CD8-positive, alpha-beta memory T cell (primary cell): ENCODE measurements at places on chromosomes 5 and 9.

- no peaks in the 10 kb centered on the region for H3K27me3 ChIP-seq
- H3K4me1 ChIP-seq, result no peaks in the 10 kb centered on the region
- no peak for DNase-seq
These were observed 80.8 kb upstream of the OSMR start for GRCh38 chr5:38764937-38765391.

GRCh38 chr5:7816535-7816901 is 34.4 kb downstream of the CFAP90 start:
- H3K4me3 ChIP-seq, result no peak overlapping the region
- H3K27me3 ChIP-seq, result peaks cover 4% of the 10 kb centered on the region
- no peak overlapping the region for H3K27ac ChIP-seq
- H3K4me1 ChIP-seq, result no peaks in the 10 kb centered on the region

DNA sequence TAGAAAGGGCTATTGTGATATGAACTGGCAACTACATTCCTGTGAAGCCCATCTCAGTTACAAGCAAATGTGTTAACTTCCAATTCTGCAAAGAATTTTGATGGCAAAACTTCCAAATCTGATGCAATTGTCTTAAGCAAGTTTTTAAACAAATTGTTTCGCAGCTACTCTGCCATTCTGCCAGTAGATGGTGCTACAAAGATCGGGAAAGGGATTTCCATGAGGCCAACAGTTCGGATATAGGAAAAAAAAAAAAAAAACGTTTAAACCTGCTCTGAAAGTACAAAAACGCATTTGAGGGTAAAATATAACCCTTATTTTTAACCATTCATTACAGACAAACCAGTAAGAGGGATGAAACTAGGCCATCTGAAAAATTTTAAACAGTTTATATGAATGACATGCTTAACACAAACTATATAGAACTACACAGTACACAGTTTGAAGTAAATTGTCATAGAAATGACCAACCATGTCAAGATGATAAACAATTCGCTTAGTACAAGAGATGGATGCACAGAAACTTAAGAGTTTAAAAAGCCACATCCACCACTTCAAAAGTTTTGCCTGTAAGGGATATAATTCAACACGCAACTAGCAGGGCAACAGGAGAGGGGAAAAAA is 2.2 kb downstream of the HNRNPA0 start:
- H3K36me3 ChIP-seq, result peaks cover 9% of the 10 kb centered on the region
- no peaks in the 10 kb centered on the region for H3K27me3 ChIP-seq
- peak overlapping the region; percentile 100 for H3K27ac ChIP-seq
- no peak for DNase-seq

DNA sequence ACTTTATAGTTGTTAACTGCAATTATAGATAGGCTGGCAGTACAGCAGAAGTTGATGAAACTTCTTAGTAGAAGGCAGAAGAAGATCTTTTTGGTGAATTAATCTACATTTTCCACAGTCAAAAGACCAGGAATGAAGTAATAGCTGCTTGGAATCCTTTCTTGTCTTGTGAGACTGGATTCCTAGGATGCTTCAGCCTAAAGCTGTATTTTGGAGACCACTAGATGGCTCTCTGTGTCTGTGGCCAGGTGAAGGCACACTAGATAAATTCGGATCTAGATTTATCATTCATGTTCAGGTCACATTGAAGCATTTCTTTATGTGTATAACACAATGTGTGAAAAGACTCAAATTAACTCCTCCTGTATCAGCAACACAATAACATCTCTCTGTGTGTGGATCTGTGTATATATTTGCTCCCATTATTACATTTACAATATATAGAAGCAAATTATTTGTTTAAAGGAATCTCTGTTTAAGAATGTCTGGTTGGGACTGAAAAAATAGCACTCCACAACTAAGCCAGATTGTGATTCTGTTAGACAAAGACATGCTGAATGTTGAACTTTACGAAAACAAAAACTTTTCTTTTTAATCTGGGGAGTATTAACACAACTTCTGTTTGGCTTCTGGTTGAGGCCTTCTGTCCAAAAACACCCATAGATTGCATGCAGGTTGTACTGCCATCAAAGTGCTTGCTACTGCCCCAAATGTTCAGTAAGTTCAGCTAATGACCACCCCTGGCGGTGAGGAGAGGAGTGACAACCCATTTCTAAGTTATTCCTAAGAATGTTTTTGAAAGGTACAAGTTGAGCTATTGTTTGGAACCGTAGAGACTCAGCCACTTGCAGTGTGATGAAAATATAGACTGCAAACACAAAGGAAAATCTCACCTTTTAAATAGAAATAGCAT is 10.6 kb downstream of the GRIN3A start:
- H3K27me3 ChIP-seq, result no peaks in the 10 kb centered on the region
- DNase-seq, result no peak
- H3K4me3 ChIP-seq, result no peak overlapping the region
- H3K27ac ChIP-seq, result no peak overlapping the region
- H3K36me3 ChIP-seq, result no peaks in the 10 kb centered on the region

- H3K4me1 ChIP-seq, result no peaks in the 10 kb centered on the region
- no peak overlapping the region for H3K4me3 ChIP-seq
- H3K27me3 ChIP-seq, result peaks cover 4% of the 10 kb centered on the region
- no peaks in the 10 kb centered on the region for H3K36me3 ChIP-seq
- peak; percentile 41 for DNase-seq
These were observed 35.1 kb upstream of the ORM1 start for GRCh38 chr9:114287763-114288192.

- H3K4me1 ChIP-seq, result no peaks in the 10 kb centered on the region
- DNase-seq, result no peak
- H3K4me3 ChIP-seq, result no peak overlapping the region
- H3K36me3 ChIP-seq, result no peaks in the 10 kb centered on the region
- H3K27me3 ChIP-seq, result no peaks in the 10 kb centered on the region
These were observed 233.3 kb upstream of the TAS2R1 start for GRCh38 chr5:9863486-9863885.

DNA sequence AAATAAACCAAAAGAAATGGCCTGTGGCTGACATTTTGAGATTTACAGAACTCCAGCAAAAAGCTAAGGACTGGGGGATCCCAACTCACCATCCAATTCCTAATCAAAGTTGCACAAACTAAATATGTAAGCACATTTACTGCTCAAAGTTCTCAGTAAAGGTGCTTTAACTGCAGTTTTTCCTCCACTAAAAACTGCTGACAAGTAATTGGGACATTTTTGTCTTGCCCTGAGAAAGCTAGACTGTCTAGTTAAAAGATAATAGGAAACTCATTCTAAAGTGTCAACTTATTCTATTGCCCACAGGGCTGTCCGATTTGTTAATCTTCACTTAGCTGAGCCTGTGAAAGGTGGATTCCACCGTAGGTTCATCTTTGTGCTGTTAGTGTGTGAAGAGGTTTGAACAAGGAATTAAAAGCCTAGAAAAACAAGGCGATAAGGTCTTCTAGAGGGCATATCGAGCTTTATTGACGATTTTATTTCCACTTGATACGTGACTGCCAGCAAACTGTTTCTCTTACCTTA is 1.0 kb downstream of the DOCK8 start:
- H3K27me3 ChIP-seq, result no peaks in the 10 kb centered on the region
- H3K4me1 ChIP-seq, result peaks cover 13% of the 10 kb centered on the region
- H3K36me3 ChIP-seq, result no peaks in the 10 kb centered on the region

- H3K36me3 ChIP-seq, result no peaks in the 10 kb centered on the region
- no peak for DNase-seq
- H3K4me1 ChIP-seq, result no peaks in the 10 kb centered on the region
- no peak overlapping the region for H3K4me3 ChIP-seq
- no peak overlapping the region for H3K27ac ChIP-seq
These were observed 15.6 kb upstream of the FOXD1 start for GRCh38 chr5:73464016-73464745.

DNA sequence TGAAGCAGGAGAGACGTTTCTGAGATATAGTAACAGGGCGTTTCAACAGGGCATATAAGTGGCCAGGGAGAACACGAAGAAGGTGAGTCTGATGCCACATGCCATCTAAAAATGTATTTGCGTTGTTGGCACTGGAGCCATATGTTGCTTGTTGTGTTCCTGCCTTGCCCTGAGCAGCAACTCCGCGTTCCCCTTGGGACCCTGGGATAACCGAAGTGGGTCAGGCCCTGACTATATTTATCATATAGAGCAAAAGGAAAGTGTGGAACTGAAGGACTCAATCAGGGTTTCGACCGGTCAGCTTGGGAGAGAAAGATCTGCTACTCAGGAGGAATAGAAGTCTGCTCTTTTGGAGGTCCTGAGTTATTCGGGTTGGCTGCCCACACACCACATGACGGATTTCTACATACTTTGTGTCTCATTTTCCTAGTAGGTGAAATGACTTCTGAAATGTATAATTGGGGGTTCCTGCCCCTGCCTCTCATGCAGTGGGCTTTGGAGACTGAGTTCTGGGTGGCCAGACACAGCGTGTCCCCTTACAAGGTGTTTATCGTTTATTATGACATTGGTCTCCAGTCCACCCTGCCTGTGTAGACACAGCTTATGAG is 3.0 kb downstream of the STC2 start:
- H3K4me1 ChIP-seq, result no peaks in the 10 kb centered on the region
- no peak overlapping the region for H3K4me3 ChIP-seq
- H3K36me3 ChIP-seq, result no peaks in the 10 kb centered on the region
- no peak overlapping the region for H3K27ac ChIP-seq
- peaks cover 14% of the 10 kb centered on the region for H3K27me3 ChIP-seq

GRCh38 chr9:35495984-35496383 is 6.1 kb downstream of the RUSC2 start:
- H3K27me3 ChIP-seq, result no peaks in the 10 kb centered on the region
- H3K36me3 ChIP-seq, result no peaks in the 10 kb centered on the region
- peak overlapping the region; percentile 13 for H3K4me3 ChIP-seq

- H3K36me3 ChIP-seq, result no peaks in the 10 kb centered on the region
- H3K27me3 ChIP-seq, result no peaks in the 10 kb centered on the region
- H3K27ac ChIP-seq, result no peak overlapping the region
- no peak for DNase-seq
- H3K4me1 ChIP-seq, result no peaks in the 10 kb centered on the region
- H3K4me3 ChIP-seq, result no peak overlapping the region
These were observed 91.5 kb downstream of the ANKRD33B start for GRCh38 chr5:10655161-10655971.

DNA sequence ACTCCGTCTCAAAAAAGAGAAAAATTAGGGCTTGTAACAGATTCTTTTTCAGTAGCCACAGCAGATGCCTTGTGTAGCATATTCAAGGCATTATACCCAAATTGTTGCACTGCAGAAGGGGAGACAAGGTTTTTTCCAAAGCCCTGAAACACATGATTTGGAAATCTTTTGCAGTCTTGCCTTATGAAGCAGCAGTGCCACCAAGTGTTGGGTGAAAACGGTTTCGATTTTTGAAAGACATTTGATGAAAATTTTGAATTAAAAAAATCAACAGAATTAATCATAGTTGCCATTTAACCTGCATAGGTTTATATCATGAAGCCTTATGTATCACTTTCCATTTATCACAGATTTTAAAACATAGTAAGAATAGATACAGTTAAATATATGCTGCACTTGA is 479.5 kb downstream of the TAF11L14 start:
- H3K27me3 ChIP-seq, result no peaks in the 10 kb centered on the region
- no peaks in the 10 kb centered on the region for H3K4me1 ChIP-seq
- no peaks in the 10 kb centered on the region for H3K36me3 ChIP-seq
- H3K4me3 ChIP-seq, result no peak overlapping the region
- no peak overlapping the region for H3K27ac ChIP-seq
- DNase-seq, result no peak

DNA sequence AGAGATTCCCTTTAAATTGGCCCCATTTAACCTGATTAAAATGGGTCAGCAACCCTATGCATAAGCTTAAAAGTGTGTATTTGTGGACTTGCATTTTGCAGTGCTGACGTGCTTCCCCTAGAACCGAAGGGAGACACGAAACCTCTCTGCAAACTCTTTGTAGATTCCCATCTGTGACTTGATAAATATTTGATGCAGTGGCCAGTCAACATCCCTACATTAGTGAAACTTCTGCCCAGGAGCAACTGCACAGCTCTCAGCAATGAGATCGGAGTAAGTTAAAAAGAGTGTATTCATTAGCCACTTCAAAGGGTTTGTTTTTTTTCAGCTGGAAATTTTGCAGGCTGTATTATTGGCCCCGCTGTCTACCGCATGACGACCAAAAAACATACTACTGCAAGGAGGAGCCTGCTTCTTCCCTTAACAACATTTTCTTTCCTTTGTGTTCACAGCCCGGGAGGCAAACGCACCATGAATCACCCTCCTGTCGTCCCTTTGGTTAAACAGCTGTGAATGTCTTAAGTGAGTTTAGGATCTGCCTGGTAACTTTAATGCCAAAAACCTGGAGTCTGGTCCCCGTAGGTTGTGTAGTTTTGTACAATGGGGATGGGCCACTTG is 38.0 kb upstream of the TCERG1 start:
- H3K4me1 ChIP-seq, result no peaks in the 10 kb centered on the region
- H3K27me3 ChIP-seq, result no peaks in the 10 kb centered on the region
- no peak overlapping the region for H3K27ac ChIP-seq
- H3K4me3 ChIP-seq, result no peak overlapping the region
- H3K36me3 ChIP-seq, result no peaks in the 10 kb centered on the region

- H3K27me3 ChIP-seq, result no peaks in the 10 kb centered on the region
- no peak overlapping the region for H3K27ac ChIP-seq
- no peak overlapping the region for H3K4me3 ChIP-seq
- no peak for DNase-seq
These were observed 614.7 kb upstream of the ST8SIA4 start for GRCh38 chr5:101517795-101518194.

GRCh38 chr9:123680352-123680751 is 249.6 kb downstream of the DENND1A start:
- peaks cover 9% of the 10 kb centered on the region for H3K4me1 ChIP-seq
- H3K27ac ChIP-seq, result no peak overlapping the region
- DNase-seq, result no peak
- no peaks in the 10 kb centered on the region for H3K27me3 ChIP-seq

GRCh38 chr5:93575461-93576414 is 5.3 kb downstream of the NR2F1-AS1 start:
- no peak overlapping the region for H3K27ac ChIP-seq
- H3K4me3 ChIP-seq, result no peak overlapping the region
- peaks cover 30% of the 10 kb centered on the region for H3K4me1 ChIP-seq
- H3K27me3 ChIP-seq, result peaks cover 84% of the 10 kb centered on the region
- no peak for DNase-seq

- H3K36me3 ChIP-seq, result no peaks in the 10 kb centered on the region
- H3K4me3 ChIP-seq, result no peak overlapping the region
- no peak for DNase-seq
These were observed 97.5 kb upstream of the SSBP2 start for GRCh38 chr5:81848362-81848880.

GRCh38 chr9:102205251-102205650 is 466.8 kb upstream of the GRIN3A start:
- H3K36me3 ChIP-seq, result no peaks in the 10 kb centered on the region
- no peak overlapping the region for H3K4me3 ChIP-seq
- no peak overlapping the region for H3K27ac ChIP-seq

- H3K27me3 ChIP-seq, result no peaks in the 10 kb centered on the region
- H3K4me1 ChIP-seq, result peaks cover 11% of the 10 kb centered on the region
- no peaks in the 10 kb centered on the region for H3K36me3 ChIP-seq
- H3K4me3 ChIP-seq, result no peak overlapping the region
These were observed 4.0 kb downstream of the TOR4A start for GRCh38 chr9:137281345-137282116.

- H3K36me3 ChIP-seq, result no peaks in the 10 kb centered on the region
- no peak for DNase-seq
- H3K27ac ChIP-seq, result no peak overlapping the region
- no peak overlapping the region for H3K4me3 ChIP-seq
- no peaks in the 10 kb centered on the region for H3K4me1 ChIP-seq
These were observed 424.0 kb upstream of the ZNF462 start for GRCh38 chr9:106438928-106439327.
